ENCODE measurements at places on chromosomes 7 and 10.

DNA sequence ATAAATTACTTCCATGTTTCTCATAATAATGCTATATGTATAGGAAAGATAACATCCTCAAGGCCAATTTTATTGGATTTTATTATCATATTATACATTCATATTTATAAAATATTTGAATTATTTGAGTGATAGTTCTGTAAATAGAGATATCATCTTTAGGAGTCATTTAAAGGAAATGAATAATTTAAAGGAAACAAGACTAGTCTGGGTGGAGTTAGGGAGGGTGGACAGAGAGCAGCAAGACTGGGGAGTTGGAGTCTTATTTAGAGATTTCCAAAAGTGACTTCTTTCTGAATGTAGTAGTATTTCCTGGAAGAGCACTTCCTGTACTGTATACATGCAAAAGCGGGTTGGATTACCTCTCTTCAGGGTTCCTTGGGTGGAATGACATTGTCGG, 342.3 kb downstream of the SUGCT start:
- DNase-seq = no peak

- DNase-seq = no peak
Measured at GRCh38 chr7:43113622-43114457, 1.4 kb downstream of the HECW1 start.

- DNase-seq = no peak
Measured at GRCh38 chr10:123835575-123835974, 56.0 kb downstream of the CPXM2 start.

GRCh38 chr10:60801522-60801921, 23.2 kb downstream of the CDK1 start:
- no peak for DNase-seq

Measured in NCI-H510A treated with DMSO at 0.1 percent for 48 hours (cell line).